ENCODE measurements at places on chromosomes 11 and 22.

- no peak for DNase-seq
Observed at GRCh38 chr11:125451400-125452124, 44.5 kb downstream of the FEZ1 start.

DNA sequence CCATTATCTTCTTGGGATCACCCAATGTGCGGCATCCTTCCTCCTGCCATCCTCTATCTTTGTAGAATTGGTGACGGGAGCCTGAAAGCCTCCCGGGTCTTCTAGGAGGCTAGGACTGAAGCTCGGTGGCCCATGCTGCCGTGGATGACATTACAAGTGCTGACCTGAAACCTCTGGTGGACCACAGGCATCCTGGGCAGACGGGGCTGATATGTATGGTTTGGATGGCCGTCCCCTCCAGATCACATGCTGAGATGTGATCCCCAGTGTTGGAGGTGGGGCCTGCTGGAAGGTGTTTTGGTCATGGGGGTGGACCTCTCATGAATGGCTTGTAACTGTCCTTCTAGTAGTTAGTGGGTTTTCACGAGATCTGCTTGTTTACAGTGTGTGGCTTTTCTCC is 1525.8 kb downstream of the BRD1 start:
- DNase-seq, result no peak

- no peak for DNase-seq
Observed at GRCh38 chr11:58787903-58788302, 56.2 kb upstream of the GLYAT start.

DNA sequence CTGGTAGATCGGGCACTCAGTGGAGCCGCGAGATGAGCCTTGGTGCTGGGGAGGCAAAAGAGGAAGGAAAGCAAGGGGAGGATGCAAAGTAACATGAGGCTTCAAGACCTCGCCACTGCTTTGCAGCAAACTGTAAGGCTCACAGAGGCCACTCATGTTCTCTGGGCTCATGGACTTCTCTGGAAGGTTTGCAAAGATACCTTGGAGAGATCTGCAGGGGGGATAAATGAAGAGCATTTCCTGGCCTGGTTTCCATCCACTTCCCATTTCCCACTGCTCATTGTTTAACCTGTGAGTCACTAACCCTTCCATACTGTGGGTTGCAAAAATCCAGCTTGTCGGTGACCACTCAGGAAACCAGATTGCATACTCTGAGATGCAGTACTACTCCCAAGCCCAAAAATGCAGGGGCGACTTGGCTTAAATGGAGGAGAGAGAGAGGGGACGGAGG is 38.5 kb downstream of the OSBP2 start:
- DNase-seq, result no peak

DNA sequence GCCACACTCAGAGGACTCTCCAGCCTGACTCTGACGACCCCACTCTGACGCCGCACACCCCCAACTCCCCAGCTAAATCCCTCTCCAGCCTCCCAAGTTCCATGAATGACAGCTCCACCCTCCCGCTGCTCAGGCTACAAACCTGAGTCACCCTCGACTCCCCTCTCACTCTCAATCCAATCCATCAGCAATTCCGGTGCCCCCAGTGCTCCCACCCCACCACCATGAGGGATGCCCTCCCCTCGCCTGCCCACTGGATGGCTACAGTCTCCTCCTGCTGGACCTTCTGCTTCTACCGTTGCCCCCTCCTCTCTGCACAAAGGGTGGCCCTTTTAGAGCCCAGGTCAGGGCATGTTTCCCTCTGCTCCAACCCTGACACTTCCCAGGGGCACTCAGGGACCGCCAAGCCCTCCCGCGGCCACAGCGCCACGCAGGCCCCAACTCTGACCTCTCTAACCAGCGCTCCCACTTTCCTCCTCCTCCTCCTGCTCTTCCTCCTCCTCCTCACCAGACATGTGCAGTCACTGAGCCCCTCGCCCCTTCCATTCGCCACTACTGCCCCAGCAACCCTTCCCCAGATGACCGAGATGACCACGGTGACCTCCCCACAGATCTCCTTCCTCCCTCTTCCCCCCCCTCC is 69.5 kb upstream of the NUP50 start:
- DNase-seq, result no peak

- DNase-seq, result no peak
Observed at GRCh38 chr22:36343720-36344105, 44.1 kb downstream of the MYH9 start.

GRCh38 chr22:26431261-26431995 is 2.4 kb downstream of the ASPHD2 start:
- DNase-seq, result no peak

- DNase-seq, result no peak
Observed at GRCh38 chr22:41523464-41524221, 20.6 kb downstream of the POLR3H start.

DNA sequence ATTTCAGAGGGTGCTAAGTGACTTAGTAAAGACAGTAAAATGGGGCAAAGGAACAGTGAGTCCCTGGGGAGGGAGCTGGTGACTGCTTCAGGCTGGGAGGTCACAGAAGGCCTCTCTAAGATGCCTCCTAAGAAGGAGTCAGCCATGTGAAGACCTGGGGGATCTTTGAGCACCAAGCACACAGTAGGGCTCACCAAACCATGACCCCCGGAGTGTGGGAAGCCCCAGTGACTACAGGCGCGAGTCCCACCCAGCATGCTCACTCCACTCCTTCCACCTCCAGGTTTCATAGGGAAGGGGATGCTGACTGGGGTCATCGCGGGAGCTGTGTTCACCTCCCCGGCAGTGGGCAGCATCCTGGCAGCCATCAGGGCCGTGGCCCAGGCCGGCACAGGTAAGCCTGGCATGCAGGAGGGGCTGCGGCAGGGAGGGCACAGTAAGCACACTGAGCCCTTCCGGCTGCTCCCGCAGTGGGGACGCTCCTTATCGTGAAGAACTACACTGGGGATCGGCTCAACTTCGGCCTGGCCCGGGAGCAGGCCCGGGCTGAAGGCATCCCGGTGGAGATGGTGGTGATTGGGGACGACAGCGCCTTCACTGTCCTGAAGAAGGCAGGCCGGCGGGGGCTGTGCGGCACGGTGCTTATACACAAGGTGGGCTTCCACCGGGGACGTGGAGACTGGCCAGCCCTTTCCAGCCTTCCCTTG is 5.9 kb downstream of the TKFC start:
- DNase-seq, result no peak

DNA sequence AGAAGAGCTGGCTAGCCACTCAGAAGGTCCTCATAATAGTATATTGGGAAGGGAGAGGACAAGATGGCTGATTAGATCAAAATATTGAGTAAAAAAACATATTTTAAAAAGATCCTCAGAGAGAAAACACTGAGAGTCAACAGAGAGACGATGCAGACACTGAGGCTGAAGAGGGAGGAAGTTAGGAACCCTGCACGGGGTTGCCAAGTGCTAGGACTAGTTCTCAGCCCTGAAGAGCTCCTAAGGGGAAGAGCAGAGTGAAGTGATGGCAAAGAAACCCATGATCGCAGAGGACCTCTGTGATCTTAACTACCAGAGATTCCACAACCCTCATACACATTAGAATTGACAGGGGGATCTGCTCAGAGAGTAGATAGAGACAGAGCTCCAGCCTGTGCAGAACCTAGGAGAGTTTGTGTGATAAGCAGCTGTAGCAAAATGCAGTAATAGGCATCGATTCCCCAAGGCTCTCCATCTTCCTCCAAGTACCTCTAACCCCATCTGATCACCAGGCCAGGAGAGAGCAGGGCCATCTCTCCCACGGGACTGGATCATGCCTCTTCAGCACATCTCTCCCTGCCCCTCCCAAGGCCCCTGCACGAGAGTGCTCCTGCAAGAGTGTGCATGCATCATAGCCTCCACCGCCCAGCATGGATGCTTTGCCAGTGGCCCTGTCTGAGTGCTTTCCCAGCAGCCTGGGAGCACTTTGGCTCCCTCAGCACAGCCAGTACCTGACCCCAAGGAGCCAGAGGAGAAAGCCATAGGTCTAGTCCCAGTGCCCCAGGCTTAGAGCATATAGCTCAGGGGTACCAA is 41.2 kb upstream of the ARL14EP start:
- DNase-seq, result no peak

GRCh38 chr11:19820100-19820499 is 107.5 kb downstream of the NAV2 start:
- no peak for DNase-seq

GRCh38 chr11:131668500-131669400 is 298.3 kb downstream of the NTM start:
- no peak for DNase-seq

DNA sequence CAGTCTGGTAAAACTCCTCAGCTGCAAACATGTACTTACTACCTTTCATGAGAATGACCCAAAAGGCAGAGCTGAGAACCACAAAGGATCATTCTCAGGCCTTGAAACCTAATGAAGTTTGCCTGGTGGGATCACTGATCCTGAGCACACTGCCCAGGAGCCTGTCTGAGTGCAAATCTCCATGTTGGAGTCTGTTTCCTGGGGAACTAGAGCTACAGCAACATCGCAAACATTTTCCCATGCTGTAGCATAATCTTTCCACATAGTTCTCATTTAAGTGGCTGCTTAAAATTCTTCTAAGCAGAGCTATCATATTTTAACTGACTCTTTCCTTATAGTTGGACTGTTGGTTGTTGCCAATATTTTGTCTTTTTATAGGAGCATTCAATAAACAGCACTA is 58.5 kb downstream of the GUCY1A2 start:
- DNase-seq, result peak; percentile 11

- no peak for DNase-seq
Observed at GRCh38 chr11:65291613-65292012, 23.1 kb upstream of the CDC42EP2 start.

GRCh38 chr22:49227670-49228069 is 600.0 kb downstream of the BRD1 start:
- DNase-seq, result no peak

- no peak for DNase-seq
Observed at GRCh38 chr22:33828302-33828701, 92.0 kb downstream of the LARGE1 start.

DNA sequence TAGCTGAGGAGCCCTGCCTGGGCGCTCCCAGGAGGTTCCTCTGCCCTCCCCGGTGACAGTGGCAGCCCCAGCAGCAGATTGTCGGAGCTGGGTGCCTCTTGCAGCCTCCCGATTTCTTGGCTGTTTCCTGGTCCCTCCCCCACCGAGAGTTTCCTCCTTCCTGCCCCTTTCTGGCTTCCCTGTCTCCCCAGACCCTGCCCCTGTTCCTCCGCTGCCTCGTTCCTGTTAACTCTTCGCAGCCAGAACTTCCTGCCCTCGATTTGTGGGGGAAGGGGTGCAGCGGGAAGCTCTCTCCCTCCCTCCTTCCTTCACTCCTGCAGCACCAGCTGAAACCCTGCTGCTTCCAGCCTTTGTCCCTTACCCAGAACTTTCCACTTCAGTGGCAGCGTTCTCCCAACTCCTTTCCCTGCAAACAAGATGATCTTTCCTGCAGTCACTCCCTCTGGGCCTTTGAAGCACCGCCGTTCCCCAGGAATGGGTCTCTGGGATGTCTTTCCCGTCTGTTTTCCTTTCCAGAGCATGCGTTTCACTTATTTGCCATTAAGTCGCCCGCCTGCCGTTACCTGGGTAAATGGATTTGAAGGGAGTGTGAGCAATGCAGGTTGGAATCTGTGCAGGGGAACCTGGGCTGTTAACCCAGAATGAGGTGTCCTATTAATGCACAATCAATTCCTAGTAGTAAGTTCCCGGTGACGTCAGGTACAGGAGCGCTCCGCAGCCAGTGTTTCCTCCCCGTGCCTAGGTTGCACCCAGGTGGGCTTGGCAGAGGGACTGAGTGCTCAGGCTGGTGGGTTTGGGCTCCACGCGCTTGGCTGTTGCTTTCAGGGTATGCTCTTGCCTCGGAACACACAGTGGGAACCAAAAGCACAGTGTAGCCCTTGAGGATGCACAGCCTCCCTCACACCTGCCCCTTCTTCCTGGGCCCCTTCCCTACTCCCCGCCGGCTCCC is 4.3 kb downstream of the GRK2 start:
- DNase-seq, result peak; percentile 36

DNA sequence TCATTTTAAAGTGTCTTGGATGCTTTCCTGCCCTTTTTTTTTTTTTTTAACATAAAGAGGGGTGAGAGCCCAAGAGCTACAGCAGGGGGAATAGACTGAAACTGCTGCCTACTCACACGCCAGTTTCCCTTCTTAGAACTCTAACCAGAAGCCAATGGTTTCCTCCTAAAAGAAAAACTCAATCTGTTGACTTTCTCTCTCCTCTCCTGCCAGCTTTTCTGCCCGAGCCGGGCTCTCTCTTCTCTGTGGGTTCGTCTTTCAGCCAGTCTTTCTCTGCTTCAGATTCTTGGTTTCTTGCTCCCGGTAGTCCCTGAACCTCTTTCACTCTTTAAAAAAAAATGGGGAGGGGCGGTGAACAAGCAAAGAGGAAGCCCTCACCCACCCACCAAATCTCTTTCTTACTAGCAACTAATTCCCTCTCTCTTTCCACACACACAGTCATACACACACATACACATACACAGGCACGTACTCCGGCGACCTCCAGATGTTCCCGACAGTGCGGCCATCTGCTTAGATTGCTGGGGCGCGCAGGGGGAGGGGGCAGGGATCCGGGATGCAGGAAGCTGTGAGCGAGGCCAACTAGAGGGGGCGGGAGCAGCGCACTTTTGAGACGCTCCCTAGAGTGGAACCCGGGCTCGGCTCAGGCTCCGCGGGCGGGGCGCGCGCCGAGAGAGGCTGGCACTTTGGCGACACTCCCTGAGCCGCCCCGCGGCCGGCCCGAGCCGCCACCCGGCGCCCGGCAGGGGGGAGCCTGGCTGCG is 444 bp upstream of the TSKU start:
- peak; percentile 83 for DNase-seq

DNA sequence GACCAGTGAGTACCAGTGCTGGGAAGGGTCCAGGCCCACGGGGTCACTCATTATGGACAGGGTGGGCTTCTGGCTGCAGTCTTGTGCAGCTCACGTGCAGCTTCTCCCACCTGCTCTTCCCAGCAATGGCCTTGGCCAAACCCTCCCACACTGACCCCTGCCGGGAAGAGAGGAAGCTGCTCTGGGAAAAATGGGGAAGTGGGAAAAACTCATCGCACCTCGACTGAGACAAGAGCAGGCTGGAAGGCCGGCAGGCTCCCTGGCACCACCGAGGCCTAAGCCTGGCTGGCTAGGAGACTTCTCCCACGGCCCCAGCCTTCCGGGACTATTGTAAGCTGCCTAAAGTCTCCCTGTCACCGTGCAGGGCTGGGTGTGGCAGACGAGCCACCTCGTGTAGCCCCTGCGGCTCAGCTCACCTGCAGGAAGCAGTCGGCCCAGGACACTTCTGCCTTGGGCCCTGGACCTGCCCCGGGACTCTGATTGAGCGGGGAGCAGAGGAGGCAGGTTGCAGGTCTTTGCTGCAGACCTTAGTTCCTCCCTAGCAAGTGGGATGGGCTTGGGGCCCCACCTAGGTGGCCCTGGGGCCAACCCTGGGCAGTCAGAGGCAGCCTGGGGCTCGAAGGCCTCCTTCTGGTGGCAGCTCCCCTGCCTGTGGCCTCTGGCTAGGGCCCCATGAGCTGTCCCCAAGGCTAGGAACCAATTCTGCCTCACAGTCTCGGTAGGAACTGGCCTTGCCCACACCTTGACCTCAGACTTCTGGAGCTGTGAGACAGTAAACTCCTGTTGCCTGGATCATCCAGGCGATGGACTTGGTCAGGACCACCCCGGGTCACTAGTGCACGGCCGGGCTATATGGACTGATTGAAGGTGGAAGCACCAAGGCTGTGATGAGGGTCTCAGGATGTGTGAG is 23.1 kb downstream of the MRGPRG start:
- DNase-seq, result no peak
